ACHN (cell line): ENCODE measurements at places on chromosomes 1 and 21.
A peak's percentile ranks its signal among the peaks of the same experiment; 100 is the strongest.

DNA sequence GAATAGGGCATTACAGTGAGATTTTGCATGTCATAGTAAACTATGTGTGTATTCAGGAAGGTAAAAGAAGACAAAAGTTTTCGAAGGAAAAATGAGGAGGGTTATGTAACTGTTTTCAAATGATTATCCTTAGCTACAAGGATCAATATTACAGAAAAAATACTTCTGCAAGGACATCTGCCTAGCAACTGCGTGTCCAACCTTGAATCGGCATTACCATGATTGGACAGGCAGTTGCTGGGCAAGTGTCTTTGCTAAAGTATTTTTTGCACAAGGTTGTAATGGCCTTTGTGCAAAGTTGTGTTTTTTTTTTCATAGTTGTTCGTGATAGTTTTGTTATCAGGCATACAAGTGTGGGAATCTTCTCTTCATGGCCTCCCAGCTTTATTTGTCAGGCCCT lies 136.8 kb downstream of the FASLG start:
- no peak for DNase-seq

- DNase-seq = peak; percentile 60
Measured at GRCh38 chr21:45138199-45139002, 64.0 kb downstream of the ADARB1 start.

- no peak for DNase-seq
Measured at GRCh38 chr1:224641030-224641429, 24.9 kb downstream of the CNIH3 start.

GRCh38 chr1:17502326-17502778 lies 37.1 kb upstream of the ARHGEF10L start:
- DNase-seq = peak; percentile 73

DNA sequence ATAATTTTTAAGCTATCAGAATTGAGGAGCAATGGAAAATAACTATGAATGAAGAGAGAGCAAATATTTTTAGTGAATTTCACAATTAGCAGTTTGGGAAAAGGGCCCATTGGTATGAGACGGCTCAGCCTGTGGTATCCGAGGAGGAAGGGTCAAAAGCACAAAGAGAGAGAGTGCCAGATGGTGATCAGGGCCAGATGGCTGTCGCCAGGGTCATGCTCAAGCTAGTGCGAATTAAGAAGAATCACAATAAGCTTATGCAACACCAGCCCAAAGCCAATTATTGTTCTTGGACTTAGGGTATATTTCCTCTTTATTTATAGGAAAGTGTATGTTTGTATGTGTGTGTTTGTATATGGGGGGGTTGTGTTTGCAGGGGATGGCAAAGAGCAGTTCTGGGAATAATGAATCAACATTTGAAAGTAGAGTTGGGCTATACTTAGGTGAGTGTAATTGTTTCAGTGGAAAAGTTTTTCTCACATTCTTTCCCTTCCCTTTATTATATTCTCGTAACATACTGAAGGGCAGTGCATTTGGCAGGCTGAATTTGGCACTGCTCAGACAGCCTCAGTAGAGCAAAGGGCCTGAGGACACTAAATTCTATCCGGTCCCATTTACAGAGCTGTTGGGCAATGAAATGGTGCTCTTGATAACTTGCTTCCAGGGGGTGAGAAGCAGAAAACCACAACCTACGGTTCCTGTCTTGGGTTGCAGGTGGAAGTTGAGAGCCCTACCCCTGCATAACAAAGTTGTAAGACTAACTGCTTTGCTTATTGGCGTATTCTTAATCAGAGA lies 19.5 kb upstream of the DDR2 start:
- DNase-seq = no peak

DNA sequence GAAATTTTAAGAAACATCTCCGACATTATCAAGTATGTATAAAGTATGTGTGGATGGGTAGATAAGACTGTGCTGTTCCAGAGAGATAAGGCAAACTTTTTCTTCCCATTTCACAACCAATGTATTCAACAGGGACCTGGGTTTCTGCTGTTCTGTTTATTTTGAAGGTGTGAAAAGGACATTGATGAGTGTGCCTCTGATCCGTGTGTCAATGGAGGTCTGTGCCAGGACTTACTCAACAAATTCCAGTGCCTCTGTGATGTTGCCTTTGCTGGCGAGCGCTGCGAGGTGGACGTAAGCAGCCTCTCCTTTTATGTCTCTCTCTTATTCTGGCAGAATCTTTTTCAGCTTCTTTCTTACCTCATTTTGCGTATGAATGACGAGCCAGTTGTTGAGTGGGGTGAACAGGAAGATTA lies 174.0 kb downstream of the CRB1 start:
- no peak for DNase-seq

DNA sequence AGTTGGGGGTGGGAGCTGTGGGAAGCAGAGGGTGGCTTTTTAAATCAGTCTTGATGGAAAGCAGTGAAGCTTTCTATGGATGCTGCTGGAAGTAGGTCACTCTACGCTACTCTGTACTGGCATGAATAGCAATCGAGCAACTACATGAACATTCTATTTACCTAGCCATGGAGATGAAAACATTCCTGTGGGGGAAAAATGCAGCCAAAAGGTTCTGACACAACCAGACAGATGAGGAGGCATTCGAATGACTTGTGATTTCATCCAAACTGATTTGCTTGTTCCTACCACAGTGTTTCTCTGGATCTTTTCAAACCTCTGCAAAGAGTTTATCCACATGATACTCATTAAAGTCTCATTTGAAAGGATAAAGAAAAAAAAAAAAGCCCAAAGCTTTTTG lies 95.0 kb downstream of the ASTN1 start:
- DNase-seq = no peak
